ENCODE measurements at places on chromosomes 4 and X.
A peak's percentile ranks its signal among the peaks of the same experiment; 100 is the strongest.

GRCh38 chr4:82381661-82382296, 8.0 kb upstream of the HNRNPD start:
- no peak for DNase-seq

- DNase-seq = no peak
Measured at GRCh38 chr4:73867783-73868182, 1.4 kb upstream of the CXCL1 start.

DNA sequence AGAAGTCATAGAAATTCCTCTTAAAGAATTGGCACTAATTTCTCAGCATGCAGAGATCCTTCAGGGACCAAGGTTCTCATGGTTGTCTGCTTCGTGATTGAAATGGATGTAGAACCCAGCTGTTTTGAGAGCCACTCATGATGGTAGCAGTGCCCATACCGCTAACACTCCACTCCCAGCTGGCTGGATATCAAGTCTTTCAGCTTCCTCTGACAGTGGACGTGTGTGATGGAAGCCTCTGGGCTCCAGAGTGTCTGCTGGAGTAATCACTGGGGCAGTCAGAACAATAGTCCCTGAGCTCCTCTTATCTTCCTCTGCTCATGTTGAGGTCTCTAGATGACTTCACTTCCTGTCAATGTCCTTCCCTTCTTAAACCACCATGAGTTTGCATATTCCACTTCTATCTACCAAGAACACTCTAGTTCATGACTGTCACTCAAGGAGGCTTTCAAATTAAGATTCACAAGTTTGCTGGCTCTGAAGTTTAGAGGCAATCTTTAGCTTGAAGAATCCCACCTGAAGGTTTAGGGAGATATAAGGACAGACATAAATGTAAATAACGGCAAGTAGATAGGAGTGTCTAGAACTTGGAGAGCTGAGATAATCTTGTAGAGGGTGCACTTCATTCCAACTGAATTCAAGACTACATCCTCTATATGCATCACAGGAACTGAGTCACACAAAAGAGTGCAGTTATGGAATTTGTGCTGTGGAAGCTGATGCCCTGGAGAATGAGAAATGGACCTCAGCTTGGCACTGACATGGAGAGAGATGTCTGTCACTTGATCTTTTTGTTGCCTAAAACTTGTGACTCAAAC, 64.5 kb upstream of the WDR1 start:
- DNase-seq = no peak

DNA sequence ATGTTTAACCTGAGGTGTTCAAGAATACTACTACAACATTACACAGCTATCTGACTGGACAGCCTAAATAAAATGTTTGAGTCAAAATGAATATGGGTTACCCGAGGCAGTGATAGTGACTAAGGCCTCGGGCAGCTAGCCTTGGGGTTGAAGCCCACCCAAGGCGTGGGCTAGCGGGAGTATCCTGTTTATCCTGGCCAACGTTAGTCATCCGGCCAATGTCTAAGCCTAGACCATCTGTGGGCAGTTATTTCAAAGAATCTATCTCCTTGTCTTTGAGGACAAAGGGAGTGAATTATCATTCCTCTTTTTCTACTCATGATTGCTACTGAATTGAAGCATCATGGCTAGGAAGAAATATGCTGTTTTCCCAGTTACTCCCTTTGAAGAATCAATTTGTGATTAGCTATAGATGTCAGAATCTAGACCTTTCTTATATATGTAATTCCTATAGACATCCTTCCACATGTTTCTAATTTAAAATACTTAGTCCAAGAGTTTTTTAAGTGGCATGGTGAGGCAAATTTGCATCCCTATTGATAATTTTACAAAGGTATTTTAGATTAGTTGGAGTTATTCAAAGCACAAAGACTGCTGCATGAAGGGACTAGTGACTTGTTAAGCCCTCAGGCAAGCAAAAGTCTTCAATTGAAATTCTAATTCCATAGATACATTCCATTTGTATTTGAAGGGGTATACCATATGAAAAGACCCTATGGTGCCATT, 6.0 kb upstream of the PDGFC start:
- DNase-seq = no peak

- DNase-seq = no peak
Measured at GRCh38 chrX:117768861-117769604, 347.6 kb downstream of the KLHL13 start.

DNA sequence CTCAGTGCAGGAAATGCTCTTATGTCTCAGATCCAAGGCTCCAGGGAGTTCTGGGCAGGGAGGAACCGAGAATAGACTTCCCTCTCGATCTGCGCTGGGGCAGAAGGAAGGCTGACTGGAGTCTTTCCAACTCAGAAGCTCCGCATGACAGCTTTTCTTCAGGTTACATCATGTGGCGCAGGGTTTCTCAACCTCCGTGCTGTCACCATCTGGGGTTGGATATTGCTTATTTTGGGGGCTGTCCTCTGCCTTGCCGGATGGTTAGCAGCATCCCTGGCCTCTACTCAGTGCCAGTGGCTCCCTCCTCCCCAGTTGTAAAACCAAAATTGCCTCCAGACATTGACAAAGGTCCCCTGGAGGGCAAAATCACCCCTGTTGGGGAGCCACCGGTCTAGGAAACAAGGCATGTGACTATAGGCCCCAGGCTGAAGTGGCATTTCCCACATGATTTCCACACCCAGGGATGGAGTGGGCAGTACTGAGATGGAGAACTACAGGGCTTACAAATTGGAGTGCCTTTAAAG, 21.4 kb downstream of the REELD1 start:
- no peak for DNase-seq

DNA sequence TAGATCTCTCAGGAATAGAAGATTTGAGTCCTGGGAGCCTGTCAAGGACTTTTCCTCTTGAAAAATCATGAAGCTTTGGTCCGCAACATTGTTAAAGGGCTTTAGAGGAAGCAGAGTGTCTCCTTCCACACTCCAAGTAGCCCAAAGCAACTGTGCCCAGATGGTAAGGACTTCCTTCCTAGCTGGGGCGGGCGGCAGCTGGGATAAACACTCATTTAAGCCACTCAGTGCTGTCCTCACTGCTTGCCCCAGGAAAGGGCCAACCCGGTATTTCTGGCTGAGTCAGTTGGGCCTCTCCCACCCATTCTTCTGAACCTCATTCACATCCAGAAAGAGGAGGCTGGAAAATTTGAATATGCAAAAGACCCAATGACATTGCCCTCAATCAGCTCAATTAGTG, 144.3 kb downstream of the CHIC2 start:
- no peak for DNase-seq

- no peak for DNase-seq
Measured at GRCh38 chr4:48588230-48589097, 98.4 kb downstream of the ZAR1 start.

DNA sequence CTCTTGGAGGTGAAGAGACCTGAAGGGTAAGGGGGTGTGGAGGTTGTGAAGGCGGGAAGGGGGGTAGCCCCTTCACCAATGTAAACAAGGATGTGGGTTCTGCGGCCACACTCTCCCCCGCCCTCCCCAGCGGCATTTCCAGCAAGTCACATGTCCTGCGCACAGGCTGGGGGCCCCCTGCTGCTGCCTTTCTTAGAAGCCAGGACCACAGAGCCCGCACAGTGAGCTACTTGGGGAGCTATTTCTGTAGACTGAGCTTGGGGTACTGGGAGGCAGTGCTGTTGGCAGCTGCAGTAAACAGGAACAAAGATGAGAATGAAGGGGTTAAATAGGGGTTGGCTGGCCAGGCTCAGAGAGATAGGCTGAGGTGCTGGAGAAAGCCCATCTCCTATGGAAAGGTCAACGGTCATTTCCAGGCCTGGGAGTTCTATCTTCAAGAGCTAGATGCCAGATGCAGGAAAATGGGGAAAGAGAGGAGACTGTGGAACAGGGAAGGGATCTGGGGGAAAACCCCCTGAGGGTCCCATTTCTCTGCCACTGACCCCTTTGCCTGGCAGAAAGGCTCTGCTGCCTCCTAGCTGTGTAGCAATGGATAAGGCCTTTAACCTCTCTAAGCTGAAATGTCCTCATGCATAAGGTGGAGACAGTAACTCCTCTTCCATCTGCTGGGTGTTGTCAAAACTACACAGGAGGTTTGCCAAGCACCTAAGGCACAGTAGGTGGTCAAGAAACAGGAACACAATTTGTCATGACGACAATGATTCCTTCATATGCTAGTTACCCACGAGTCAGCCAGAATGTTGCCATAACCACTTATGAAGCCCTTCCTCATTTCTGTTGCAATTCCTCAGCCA, 18.5 kb upstream of the PIM2 start:
- DNase-seq = no peak

DNA sequence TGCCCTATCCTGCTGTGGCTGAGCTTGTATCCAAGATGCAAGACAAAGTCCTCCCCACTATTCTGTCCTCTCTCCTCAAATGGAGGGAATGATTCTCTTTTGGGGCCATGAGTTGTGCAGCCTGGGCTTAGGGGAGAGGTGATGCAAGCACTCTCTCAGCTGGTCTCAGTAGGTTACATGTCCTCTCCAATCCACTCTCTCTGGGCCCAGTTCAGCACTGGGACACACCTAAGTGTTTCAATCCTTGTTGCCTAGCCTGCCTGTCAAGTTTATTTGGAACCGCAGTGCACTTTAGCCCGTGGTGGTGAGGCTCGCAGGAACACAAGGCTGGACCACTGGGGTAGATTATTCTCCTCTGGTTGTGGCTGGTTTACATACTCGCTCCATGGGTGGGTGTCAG, 23.8 kb upstream of the TMPRSS11D start:
- DNase-seq = no peak

- DNase-seq = no peak
Measured at GRCh38 chr4:139202991-139203390, 26.0 kb upstream of the ELF2 start.

GRCh38 chrX:105872941-105873340, 50.6 kb downstream of the NRK start:
- DNase-seq = no peak

DNA sequence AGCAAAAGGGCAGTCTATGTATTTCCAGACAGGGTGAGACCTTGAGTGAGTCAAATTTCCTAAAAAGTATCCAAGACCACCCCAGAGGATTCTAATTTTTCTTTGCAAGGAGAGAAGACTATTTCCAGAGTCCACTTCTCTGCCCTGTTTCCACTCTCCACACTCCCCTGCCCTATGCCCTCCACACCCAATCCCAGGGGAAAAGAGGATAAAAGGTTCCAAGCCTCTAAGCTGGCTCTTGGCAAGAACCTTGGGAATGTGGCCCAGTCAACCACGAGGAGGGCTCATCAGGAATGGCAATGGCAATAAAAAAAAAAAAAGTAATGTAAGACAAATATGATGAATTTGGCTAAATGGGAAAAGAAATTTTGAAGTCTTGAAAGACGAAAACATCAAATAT, 65.9 kb downstream of the SRPX start:
- DNase-seq = no peak

GRCh38 chrX:40174854-40175510, 77.2 kb upstream of the BCOR start:
- peak; percentile 31 for DNase-seq

DNA sequence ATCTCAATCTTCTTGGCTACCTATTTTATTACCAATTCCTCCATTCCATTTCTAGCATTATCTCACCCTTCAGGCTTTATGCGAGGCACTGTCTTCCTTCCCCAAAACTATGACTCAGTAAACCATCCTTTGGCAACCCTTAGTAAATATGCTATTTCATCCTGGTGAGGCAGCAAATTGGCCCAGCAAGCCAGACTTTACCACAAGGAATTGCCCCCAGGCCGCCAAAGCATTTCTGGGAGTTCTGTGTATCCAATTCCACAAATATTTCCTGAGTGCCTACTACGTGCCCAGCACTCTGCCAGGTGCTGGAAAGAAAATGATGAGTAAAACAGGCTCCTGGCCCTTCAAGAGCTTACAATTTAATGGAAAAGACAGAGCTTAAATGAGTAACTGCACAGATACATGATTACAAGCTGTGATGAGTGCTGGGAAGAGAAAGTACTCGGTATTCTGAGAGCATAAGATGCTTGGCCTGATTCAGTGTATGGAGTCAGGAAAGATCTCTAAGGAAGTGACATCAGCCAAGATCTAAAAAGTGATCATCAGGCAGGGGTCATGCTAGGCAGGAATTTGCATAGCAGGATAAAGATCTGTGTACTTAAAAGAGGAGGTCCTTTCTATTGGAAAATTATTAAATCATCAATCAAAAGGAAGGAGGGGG, 193.8 kb downstream of the ADAMTS3 start:
- DNase-seq = no peak

- no peak for DNase-seq
Measured at GRCh38 chr4:67152976-67153375, 392.3 kb downstream of the CENPC start.

DNA sequence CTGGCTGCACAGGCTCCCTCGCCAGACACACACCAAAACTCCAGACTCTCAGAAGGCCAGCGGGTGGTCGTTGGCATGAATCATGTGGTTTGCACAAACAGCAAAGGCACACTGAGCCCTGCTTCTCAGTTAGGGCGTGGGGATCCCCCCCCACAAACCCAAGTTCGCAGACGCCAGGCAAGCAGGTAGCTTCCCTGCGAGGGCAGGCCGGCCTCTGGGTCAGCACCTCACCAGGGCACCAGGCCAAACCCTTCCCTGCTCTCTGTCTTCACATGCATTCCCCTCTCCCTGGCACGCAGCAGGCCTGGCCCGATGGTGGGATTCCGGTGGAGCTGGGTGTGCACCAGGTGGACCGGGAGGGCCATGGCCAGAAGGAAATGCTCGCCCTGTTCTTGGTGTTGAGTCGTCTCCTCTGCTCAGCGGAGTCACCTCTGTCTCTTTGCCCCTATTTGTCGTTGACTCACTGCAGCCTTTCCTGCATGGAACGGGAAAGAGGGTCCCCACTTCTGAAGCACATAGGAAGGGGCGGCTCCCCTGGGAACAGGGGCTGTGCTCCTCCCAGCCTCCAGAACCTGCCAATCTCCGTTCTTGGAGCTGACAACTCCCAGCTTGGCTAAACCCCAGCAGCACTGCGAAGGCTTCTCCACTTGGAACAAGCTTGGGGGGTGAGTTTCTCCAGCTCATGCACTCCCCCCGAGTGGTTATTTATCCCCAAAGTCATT, 51.4 kb downstream of the SORCS2 start:
- DNase-seq = no peak

- peak; percentile 65 for DNase-seq
Measured at GRCh38 chrX:10190367-10190766, 33.6 kb downstream of the CLCN4 start.

DNA sequence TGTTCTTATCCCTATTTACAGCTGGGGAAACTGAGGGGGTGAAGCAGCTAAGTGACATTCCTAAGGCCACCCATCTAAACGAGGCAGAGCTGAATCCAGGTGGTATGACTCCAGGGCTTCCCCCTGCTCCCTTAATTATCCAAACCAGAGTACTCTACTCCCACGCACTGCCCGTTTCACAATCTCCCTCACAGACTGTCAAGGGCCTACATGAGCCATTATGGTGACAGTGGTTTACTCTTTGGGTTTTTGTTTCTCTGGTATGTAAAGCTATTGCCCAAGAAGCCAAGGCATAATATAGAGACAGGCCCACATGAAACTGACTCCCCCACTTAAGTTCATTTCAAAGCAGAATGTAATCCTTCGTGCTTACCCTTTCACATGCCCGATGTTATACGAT, 95.1 kb downstream of the NHS start:
- DNase-seq = no peak

- peak; percentile 62 for DNase-seq
Measured at GRCh38 chrX:125205133-125205917, 114.3 kb upstream of the TEX13C start.

GRCh38 chr4:51843309-51844152, 578 bp downstream of the DCUN1D4 start:
- no peak for DNase-seq

- DNase-seq = peak; percentile 7
Measured at GRCh38 chr4:105184316-105184980, 37.8 kb downstream of the TET2 start.

- no peak for DNase-seq
Measured at GRCh38 chr4:48203819-48204218, 65.8 kb downstream of the TEC start.

All from NCI-H2081 treated with DMSO at 0.1 percent for 48 hours (cell line).